HT1080 (cell line): ENCODE measurements at places on chromosomes 4 and X.

DNA sequence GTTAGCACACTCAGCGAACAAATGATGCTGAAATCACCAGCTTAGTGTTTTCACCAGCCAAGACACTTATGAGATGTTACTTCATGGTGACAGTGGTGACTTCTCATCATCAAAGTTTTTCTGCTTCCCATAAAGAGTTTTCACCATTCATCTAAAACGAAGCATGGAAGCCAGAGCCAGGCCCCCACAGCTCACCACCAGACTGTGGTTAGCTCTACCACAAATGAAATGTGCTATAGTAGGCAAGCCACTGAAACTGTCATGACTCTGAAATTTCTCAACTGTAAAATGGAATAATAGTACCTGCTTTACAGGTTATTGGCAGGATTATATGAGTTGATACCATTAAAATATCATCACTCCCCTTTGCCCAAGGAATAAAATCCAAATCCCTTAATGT, 56.4 kb upstream of the HHIP start:
- no peak for DNase-seq

- DNase-seq, result no peak
Observed at GRCh38 chr4:53116954-53117353, 248.9 kb downstream of the SCFD2 start.

DNA sequence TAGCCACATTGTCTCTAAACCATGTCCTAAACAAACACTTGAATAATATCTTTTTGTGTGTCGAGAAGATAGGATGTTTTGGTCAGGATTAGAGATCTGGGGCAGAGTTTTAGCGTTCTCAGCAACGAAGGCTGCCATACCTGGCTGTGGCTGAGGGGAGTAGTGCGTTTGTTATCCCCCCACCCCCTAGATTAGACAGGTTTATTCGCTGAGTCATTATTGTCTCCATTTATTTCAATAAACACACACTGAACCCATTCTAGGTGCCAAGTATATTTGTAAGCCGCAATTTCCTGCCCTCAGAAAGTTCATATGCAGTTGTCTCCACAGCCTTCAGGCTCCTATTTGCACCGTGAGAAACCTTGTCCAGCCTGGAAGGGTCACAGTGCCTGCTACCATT, 1684.8 kb upstream of the TENM3 start:
- no peak for DNase-seq

- no peak for DNase-seq
Observed at GRCh38 chr4:3475041-3475712, 12.1 kb downstream of the DOK7 start.

GRCh38 chr4:177555007-177555574, 112.9 kb upstream of the AGA start:
- peak; percentile 34 for DNase-seq

- DNase-seq, result no peak
Observed at GRCh38 chr4:112272292-112272691, 13.4 kb downstream of the TIFA start.

DNA sequence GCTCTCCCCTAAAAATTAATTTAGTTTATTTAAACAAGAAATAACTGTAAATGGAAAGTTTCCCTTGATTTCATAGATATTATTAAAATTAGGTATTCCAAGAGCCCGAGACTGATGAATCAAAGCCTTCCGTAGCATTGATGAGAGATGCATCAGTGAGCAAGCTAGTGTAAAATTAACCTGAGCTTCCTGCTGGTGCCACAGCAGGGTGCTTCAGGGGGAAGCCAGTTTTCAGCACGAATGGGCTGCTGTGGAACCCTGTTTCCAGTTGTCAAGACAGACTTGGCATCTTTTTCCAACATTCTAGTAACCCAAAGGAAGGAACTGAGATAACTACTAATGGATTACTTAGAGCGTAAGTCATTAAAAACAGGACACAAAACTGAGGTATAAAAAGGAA, 221.7 kb downstream of the RBMX2 start:
- DNase-seq, result no peak

- no peak for DNase-seq
Observed at GRCh38 chr4:123649645-123650391, 253.2 kb downstream of the SPRY1 start.

DNA sequence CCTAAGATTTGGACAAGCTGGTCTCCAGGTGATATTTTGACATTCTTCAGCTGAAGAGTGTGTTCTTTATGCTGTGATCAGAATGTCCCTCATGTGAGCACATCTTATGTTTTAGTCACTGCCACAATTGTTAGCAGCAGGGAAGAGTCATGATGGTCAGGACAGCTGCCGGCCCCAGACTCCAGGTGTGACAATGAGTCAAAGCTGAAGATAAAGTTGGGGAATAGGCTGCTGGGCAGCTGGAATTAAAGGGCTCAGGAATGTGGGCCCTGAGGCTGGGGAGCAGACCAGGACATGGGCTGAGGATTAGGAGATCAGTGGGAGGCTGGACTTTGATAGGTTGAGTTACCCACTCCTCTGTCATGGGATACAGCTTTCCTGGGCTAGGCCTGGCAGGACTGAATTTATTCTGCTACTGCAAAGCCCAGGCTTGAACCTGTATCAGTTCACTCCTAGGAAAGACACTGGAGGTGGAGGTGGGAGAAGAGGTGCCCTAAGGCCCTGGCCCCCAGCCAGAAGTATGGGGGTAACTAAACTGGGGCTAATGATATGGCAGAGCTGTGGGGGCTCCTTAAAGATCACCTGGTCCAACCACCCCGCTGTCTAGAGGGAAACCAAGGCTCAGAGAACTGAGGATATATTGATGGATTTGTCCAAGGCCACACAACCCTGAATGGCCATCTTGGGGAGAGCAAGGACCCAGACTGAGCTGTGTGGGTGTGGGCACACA, 119.5 kb downstream of the PJA1 start:
- DNase-seq, result no peak

DNA sequence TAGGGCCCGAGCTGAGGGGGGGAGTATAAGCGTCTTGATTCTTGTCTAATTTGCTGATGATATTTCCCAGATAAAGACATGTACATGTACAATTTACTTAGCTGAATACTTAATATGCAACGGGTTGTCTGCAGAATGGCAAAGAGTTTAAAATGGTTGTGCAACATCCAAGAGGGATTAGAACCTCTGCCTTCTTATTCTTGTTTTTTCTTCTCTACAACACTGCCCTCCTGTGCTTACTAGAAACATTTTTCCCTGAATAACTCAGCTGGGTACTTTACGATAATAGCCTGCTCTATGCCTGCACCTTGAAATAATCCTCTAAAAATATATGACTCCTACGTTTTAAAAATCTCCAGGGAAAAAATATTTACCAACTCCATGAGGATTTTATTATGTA, 41.8 kb downstream of the INTS12 start:
- DNase-seq, result peak; percentile 51

DNA sequence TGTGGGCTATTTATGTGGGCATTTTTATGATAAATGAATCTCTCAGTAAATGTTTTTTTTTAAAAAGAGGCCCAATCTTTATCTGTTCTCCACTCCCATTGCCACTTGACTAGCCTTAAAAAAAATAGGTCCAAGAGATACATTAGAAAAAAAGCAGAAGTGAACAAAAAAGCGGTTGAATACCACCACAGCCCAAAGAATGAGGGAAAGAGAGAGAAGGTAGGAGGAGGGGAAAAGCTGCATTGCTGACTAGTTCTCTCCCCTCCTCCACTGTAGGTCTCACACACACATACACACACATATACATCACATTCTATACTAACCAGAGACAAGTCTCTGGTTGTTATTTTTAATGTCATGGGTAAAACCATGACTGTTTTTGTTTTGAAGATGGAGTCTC, 95.8 kb upstream of the IL13RA1 start:
- DNase-seq, result no peak
